ENCODE measurements at places on chromosomes 13 and 19.

DNA sequence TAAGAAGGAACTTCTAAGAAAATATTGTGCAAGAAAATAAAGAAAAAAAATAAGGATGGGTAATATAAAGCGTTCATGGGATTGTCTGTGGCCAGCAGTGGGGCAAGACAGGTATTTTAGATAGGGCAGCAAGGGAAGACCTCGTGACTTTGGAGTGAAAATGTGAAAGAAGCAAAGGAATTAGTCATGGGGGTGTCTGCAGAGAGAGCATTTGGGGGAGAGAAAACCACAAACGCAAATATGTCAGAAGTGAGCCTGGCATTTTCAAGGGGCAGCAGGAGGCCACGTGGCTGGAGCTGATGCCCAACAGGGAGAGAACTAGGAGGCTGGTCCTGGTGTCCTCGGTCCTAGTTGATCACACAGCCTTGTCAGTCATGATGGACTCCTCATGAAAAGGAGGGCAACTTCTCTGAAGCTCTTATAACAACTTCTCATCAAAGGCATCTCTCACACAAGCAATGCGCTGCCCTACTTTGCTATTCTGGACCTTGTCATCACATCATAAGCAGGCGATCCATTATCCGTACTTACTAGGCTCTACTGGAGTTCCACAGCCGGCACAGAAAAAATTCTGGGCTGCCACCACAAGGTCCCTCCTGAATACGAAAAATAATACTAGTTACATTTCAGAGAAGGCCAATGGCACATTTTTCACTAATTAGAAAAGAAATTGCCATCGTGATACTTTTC, 31.0 kb downstream of the RUBCNL start:
- no peak for DNase-seq

- no peak for DNase-seq
Measured at GRCh38 chr19:42269478-42270345, 660 bp downstream of the CIC start.

DNA sequence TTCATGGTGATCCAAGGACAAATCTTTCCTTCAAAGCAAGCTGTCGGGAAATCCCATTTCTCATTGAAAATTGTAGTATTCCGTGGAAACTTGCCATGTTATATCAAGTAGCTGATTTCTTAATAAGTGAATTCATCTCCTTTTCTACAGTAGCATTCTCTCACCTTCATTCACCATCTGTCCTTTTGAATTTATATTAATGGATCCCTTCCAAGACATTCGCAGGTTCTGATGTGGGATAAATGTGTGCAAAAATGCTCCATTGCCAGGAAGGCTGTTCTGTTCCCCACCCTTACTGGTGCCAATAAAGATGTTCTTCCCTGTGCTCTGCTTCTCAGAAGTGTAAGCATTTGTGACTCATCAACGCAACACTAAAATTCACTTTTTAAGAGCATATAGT, 36.2 kb downstream of the AMER2 start:
- no peak for DNase-seq

DNA sequence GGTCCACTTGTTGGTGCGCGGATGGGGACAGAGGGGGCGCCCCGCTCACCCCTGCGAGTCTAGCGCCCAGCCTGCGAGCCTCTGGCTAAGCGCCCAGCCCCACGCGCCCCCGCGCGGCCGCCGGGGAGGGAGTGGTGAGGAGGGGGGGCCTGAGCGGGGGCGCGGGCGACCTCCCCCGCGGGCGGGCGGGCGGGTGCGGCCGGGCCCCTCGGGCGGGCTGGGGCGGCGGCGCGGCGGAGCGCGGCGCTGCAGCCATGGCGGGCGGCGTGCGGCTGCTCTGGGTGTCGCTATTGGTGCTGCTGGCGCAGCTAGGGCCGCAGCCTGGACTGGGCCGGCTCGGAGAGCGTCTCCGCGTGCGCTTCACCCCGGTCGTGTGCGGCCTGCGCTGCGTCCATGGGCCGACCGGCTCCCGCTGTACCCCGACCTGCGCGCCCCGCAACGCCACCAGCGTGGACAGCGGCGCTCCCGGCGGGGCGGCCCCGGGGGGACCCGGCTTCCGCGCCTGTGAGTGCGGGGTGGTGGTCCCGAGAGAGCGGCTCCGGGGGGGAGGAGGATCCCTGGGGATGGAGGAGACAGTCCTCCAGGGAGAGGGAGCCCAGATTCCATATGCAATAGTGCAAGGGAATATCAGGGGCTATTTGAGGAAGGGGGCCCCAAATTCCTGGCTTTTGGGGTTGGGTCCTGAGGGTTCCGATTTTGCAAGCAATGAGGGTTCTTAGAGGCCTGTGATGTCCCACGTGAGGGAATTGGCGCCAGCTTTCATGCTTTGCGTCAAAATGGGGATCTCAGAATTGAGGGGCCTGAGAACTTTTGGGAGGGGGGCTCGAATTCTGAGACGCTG, at the start of gene LTBP4:
Gene LTBP4, plus strand, starts transcription at position 236 of the 841 bp plus-strand sequence. Its CDS starts 19 bp downstream, at position 255.
- DNase-seq: no peak

DNA sequence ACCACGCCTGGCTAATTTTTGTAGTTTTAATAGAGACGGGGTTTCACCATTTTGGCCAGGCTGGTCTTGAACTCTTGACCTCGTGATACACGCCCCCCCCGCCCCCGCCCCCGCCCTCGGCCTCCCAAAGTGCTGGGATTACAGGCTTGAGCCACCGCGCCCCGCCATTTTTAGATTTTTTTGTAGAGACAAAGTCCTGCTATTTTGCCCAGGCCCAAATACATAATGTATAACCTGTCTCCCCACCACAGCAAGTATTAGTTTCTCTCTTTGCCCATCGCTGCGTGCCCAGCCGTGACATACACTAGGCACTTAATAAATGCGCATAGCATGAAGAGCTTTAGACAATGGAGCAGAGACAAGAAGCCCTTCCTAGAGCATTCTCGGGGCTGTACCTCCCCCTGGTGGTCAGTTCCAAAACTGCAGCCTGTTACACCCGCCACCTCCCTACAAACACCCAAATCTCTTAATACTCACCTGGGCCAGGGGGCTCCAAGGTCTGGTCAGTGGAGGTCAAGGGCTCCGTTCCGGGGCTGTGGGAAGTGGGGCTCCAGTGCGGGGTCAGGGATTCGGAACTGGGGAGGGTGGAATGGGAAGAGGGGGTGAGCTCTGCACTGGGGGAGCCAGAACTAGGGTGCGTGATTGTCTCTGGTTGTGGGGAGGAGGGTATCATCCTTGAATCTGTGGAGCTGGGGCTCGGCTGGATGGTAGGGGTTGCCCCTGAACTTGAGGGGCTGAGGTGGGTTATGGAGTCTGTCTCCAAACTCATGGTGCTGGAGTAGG, 22.5 kb downstream of the IQCN start:
- DNase-seq: peak; percentile 63

GRCh38 chr19:58265100-58265499, 13.7 kb upstream of the ZNF8 start:
- no peak for DNase-seq

DNA sequence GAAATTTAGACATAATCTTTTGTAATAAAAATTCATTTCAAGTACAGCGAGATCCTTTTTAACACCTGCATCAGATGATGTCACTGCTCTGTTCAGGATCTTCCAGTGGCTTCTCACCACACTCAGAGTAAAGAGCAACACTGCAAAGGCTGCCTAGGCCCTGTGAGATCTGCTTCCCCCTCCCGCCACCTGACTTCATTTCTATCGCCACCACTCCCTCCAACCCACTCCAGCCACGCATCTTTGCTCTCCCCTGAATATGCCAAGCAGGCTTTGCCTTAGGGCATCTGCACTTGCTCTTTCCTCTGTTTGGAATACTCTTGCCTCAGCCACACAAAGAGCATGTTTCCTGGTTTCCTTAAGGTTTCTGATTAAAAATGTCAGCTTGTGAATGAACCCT, 58.3 kb downstream of the MBNL2 start:
- DNase-seq: no peak

DNA sequence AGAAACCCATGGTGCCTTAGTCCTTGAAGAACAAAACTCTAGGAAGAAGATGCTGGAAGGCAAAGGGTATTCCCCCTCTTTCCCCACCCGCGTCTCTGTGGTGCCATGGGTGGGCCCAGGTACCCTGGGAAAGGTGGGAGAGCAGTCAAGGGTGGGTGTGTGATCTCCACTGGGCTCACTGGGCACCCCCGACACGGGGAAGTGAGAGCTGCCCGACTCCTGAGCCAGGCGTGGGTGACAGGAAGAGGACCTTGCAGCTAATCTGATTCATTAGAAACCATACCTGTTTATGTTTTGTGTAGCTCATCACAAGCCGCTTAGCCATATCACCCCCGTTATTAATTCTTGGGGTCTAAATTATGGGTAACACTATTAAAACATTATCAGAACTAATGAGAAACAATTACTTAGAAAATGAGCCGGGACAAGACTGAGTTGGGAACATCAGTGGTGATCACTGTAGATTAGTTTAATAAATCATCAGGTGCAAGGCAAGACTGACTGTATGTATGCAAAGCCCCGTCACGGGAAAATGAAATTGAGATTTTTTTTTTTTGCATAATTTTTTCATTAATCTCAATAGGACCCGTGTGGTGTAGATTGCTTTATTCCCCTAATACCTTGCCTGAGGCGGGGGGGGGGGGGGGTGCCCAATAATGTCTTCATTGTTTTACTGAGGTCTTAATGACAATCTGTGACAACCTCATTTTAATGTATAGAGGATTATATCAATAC, 77.3 kb downstream of the ZIC5 start:
- DNase-seq: no peak

DNA sequence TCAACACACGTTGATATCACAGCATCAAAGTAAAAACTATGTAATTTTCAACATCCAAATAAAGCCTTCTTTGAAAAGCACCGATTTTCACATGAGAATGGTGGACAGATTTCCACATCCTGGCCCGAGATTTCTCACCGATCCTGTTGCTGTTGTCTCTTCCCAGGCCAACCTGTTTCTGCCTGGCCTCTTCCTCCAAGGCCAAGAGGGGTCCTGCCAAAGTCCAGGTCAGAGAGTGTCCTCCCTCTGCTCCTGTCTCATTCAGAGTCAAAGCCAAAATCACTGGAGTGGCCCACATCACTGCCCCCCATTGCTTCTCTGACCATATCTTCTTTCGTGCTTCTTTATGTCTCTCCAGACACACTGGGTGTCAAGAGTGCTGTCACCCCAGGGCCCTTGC, 49.5 kb downstream of the CHST8 start:
- no peak for DNase-seq

DNA sequence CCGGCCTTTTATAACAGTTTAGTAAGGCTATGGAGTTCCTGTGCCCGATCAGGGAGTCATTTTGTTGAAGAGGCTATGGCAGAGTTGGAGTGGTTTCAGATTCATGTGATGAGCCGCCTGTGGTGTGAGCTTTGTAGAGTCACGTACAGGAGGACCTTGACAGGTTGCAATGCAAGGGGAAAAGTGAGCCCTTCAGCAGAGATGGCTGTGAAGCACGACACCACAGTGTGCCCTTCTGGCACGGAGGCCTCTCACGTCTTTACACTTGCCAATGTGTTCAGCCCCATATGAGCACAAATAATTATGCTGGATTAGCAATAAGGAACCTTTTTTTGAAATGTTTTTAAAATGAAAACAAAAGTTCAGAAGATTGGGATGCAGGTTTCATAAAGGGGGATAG, 499.8 kb downstream of the LIG4 start:
- DNase-seq: no peak

- no peak for DNase-seq
Measured at GRCh38 chr13:33677215-33677614, 140.7 kb upstream of the RFC3 start.

GRCh38 chr13:103283451-103283820, 217.2 kb upstream of the SLC10A2 start:
- DNase-seq: no peak

DNA sequence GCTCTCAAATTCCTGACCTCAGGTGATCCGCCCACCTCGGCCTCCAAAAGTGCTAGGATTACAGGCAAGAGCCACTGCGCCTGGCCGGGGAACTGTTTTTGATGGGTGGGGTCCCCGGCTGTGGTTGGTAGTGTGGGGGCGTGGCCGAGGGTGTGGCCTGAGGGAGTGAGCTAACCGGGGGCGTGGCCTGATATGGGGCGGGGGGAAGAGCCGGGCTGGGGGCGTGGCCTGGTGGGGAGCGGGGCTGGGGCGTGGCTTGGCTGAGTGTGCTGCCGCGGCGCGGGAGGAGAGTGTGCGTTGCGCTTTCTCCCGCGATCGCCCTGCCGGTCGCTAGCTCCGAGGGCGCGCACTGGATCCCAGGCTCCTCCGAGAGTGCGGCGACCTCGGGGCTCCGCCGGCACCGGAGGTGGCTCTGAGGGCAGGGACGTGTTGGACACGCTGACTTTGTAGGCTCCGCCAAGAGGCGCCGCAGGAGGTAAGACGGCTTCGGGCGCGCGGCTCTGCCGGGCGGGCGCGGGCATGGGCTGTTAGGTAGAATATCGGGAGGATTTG, at the start of gene SPATA13:
Gene SPATA13, plus strand, starts transcription at position 263 of the 552 bp plus-strand sequence. CDS start 62,210 bp downstream, outside the sequence.
- DNase-seq: peak; percentile 93

DNA sequence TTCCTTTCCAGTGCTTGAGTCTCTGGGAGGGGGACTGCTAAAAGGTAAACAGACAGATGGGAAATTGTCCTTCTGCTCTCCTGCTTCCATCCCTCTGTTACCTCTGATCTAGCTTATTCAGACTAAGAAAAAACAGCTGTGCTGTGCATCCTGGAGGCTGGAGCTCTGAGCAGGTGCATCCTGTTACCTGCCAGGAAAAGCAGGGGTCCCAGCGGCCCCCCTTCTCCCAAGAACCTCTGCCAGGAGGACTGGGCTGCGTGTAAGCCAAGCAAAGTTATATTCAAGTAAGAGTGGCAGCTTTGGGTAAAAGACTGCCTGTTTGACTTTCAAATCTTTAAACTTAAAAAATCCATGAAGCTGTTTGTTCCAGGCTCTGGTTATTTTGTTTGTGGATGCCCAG, 75.1 kb downstream of the C13orf42 start:
- no peak for DNase-seq

DNA sequence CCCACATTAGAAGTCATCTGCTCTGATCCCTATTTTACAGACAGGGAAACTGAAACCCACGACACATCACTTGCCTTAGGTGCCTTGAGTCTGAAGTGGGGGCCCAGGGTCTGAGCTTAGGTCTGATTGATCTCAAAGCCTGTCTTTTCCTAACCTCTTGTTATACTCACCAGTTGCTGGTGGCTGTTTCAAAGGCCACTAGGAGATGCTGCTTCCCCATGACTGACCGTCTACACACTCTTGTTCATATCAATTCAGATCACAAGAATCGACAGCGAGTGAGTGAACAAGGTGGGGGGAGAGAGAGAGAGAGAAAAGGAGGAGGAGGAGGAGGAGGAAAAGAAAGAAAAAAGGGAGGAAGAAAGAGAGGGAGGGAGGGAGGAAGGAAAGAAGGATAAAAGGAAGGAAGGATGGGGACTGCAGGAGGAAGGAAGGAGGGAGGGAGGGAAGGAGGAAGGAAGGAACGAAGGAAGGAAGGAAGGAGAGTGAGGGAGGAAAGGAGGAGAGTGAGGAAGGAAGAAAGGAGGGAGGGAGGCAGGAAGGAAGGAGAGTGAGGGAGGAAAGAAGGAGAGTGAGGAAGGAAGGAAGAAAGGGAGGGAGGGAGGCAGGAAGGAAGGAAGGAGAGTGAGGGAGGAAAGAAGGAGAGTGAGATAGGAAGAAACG, 3.3 kb downstream of the OR10H1 start:
- DNase-seq: peak; percentile 9

GRCh38 chr13:87537951-87538350, 133.2 kb upstream of the SLITRK5 start:
- no peak for DNase-seq

- DNase-seq: no peak
Measured at GRCh38 chr13:77980592-77980991, 62.0 kb upstream of the EDNRB start.

Measured in effector CD8-positive, alpha-beta T cell (primary cell).